ENCODE measurements at places on chromosomes 2 and 18. TPM values are rescaled to one million over a fixed set of nuclear protein-coding genes. Genes with fewer than 3 reads are reported as not detected.

PLGLB2 gene
- total RNA-seq, result not detected

INPP5D gene
- total RNA-seq, result 7.1 TPM

GRCh38 chr2:17133052-17133671 is 385.1 kb downstream of the RAD51AP2 start:
- no peak for DNase-seq

- DNase-seq, result no peak
Measured at GRCh38 chr2:143361346-143361745, 232.1 kb downstream of the ARHGAP15 start.
